ENCODE measurements at places on chromosomes 6 and 20.

- no peak for DNase-seq
Observed at GRCh38 chr6:33985313-33985751, 160.6 kb downstream of the GRM4 start.

DNA sequence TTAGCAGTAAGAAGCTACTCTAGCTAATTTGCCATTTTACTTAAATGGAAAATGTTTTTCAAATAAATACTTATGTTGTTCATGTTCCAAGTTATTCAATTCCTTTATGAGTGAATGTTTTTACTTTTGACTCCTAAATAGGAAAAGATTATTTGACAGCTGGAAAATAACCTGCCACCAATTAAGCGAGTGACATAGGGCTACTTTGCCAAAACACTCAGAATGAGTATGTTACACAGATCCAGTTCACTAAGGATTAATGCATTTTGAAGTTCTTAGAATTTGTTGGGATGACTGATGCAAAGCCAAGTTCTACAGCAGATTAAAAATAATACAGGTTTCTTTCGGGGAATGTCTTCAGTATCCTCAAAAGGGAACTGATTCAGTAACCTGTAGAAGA, 144.4 kb downstream of the ADGRG6 start:
- DNase-seq = no peak

- DNase-seq = no peak
Observed at GRCh38 chr20:3685341-3685740, 3.5 kb upstream of the ADAM33 start.

GRCh38 chr6:20160541-20161283, 51.6 kb downstream of the MBOAT1 start:
- DNase-seq = no peak

GRCh38 chr6:38153076-38153797, 333.7 kb downstream of the ZFAND3 start:
- no peak for DNase-seq

DNA sequence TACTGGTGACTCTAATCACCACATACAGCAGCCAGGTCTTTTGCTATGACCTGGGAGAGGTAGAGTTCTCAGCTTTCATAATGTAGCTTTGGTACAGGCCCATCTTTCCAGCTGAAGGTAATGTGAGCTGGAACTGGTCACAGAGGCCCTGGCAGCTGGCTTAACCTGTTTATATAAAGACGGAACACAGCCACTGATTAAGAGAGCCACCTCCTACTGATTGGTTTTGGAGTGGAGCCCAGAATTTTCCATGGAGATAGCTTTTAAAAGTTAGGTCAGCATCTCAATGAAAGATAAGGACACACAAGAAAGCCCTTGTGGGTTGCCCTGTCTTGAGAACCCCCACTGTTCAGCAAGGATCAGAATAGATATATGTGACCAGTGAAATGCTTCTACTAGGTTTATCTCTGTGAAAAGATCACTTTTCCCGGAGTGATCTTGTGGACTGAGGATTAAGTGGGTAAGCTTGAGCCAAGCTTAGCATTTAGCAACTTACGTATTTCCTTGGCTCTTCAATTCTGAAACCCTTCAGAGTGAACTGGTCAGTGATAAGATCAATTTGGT, 213.7 kb upstream of the CITED2 start:
- DNase-seq = no peak

DNA sequence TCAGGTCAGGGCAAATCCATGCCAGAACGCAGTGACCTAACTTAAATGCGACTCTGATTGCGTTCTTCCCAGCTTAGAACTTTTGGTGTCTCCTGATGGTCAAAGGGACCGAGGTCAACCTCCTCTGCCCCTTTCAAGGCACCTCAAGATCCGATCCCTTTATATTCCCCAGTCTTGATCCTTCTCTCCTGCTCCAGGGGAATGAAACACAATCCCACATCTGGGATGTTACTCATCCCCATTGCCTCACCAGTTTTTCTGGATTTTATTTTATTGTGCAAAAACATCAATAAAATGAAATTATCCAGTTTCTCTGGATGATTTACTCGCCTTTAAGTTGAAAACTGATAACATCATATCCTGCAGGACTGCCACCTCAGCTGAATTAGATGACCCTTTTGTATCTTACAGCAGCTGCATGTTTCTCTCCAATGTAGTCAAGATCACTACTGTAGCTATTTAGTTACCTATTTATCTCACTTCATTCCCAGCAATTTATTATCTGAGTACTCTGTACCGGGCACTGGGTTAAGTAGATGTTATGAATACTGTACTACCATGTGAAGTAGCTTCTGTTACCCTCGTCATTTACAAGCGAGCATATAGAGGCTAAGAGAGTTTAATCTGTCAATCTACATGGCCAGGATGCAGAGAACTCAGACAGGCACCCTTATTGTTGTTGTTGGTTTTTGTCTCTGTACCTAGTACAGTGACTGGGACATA, 44.0 kb downstream of the IRAK1BP1 start:
- no peak for DNase-seq

- DNase-seq = no peak
Observed at GRCh38 chr6:37915463-37915862, 95.9 kb downstream of the ZFAND3 start.

GRCh38 chr20:36270744-36271638, 34.7 kb downstream of the AAR2 start:
- DNase-seq = no peak

DNA sequence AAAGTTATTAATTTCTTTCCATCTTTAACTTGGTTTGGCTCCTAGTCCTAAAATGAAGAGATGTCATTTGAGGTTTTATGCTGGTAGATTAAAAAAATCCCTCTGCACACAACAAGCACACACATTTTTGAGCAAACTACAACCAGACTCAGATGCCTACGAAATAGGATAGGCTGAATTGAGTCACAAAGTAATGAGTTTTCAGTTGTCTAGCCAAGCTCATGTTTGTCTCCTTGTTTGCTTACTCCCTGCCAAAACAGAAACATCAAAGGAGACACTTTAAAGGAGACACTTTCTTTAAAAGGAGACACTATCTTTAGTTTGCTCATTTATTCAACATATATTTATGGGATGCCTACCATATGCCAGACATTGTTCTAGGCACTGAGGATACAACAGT, 56.2 kb downstream of the TPBG start:
- no peak for DNase-seq

DNA sequence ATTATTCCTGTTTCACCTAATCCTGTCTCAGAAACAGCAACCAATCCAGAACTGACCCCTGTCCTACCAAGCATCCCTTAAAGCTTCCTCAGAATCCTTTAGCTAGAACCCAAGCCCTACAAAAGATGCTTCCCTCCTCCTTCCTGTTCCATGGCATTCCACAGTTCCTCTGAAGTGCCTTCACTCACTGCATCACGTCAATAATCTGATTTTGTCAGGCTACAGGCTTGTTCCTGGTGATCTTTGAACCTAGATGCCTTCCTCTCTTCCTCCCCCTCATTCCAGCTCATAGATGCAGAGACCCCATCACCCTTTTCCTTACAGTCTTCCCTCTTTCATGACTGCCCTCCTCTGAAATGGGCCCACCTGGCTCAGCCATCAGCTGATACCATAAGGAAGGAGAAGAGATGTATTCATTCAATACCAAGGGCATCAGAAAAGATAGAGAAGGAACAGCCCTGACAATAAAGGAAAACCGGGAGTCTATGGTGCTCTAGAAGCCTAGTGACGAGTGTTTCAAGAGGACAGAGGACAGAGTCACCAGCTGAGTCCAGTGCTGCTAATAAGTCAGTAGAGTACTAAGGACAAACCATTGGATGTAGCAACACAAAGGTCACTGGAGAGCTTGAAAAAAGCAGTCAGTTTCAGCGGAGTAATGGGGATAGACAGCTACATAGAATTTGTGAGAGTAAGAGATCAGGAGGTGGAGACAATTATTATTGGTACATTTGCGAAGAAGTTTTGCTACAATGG, 62.5 kb upstream of the SPDEF start:
- DNase-seq = no peak

GRCh38 chr6:135540207-135540840, 42.8 kb upstream of the AHI1 start:
- no peak for DNase-seq

DNA sequence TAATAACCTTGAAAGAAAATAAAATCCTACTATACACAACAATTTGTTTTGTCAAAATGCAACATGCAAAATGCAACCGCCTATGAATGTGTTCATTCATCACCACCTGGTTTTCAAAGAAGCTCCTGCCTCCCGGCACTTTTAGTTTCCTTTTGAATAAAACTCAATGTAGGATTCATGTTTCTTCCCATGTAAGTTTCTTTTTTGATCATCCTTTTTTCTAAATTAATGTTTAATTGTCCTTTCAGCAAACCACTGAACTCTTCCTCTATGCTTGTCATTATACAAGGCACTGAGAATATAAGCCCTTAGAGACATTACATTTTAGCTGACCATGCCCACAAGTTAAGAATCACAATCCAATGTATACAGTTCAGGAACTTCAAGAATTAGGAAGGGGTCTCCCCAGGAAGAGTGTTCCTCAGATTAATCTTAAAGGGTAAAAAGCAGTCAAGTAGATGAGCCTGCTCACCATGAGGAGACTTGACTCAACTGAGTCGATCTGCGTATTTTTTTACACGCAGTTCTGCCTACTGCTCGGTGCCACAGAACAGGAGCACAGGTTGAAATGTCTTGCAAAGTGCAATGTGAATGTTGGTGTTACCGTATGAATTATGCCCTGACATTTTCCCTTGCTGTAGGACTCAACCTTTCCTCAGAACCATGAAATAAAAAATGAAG, 7.2 kb upstream of the THEMIS start:
- DNase-seq = peak; percentile 50

- DNase-seq = no peak
Observed at GRCh38 chr6:157982102-157982562, 469 bp downstream of the SYNJ2 start.

DNA sequence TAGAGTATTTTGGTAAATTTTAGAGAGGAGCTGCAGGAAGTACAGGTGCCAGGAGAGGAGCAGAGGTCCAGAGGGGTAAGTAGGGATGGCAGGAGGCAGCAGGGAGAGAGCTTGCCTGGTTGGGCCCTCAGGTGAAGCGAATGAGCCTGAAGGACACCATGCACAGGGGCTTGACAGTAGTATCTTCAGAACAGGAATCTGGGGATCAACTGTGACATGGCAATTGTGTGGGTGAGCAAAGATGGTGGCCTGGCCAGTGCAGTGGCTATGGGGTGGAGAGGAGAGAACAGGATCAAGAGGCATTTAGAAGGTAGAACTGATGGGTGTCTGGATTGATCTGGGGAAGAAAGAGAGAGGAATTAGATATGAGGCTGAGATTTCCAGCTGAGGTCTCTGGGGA, 68.7 kb upstream of the RNF24 start:
- DNase-seq = no peak

- DNase-seq = no peak
Observed at GRCh38 chr6:123169774-123170095, 173.7 kb downstream of the CLVS2 start.

GRCh38 chr6:162964488-162965140, 236.8 kb downstream of the PACRG start:
- DNase-seq = no peak

DNA sequence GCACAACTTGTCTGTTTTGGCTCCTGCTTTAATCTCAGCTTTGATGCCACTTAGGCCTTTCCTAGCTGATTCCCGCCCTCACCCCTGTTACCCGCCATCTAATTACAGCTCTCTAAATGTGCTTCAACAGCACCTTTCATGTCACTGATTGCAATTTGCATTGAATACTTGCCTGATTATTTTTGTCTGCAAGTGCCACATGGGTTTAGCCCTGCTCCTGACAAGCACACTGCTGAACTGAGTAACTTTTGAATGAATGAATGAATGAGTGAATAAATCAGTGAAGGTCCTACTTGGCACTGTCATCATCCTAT, 591 bp upstream of the DCBLD1 start:
- DNase-seq = no peak

- DNase-seq = no peak
Observed at GRCh38 chr20:36279776-36280175, 26.4 kb upstream of the DLGAP4 start.

GRCh38 chr6:4577406-4577805, 198.8 kb upstream of the CDYL start:
- DNase-seq = no peak

DNA sequence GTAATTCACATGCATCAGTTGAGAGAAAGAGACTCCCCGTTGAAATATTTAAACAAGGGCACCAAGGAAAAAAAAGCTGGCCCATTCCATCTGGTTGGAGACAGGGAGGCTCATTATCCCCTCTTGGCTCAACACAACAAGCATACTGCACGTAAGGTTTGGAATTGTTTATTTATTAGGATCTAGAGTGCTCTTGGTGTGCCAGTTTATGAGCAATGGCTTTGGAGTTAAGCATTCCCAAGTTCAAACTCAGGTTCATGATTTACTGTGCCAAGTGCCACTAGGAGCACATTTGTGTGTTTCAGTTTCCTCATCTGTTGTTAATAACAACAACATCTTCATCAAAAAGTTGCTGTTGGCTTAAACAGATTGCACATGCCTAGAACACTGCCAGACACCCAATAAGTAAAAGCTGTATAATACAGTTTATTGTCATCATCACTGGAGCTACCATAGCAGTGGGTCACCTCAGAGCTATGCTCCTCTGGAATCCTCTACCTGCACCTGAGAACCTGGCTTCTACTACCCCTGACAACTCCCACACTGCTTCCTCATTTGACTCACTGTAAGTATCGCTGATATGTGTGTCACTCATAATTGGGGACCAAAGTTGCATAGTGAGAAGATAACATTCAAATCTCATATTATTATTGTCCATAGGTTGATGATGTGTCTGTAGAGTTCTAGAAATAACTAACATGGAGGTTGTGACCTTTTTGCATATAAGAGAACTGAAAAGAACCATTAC, 5.4 kb downstream of the SLC17A3 start:
- DNase-seq = no peak

GRCh38 chr20:17616480-17617211, 46.8 kb downstream of the DSTN start:
- DNase-seq = no peak

GRCh38 chr6:102068349-102068929, 674.9 kb downstream of the GRIK2 start:
- no peak for DNase-seq

DNA sequence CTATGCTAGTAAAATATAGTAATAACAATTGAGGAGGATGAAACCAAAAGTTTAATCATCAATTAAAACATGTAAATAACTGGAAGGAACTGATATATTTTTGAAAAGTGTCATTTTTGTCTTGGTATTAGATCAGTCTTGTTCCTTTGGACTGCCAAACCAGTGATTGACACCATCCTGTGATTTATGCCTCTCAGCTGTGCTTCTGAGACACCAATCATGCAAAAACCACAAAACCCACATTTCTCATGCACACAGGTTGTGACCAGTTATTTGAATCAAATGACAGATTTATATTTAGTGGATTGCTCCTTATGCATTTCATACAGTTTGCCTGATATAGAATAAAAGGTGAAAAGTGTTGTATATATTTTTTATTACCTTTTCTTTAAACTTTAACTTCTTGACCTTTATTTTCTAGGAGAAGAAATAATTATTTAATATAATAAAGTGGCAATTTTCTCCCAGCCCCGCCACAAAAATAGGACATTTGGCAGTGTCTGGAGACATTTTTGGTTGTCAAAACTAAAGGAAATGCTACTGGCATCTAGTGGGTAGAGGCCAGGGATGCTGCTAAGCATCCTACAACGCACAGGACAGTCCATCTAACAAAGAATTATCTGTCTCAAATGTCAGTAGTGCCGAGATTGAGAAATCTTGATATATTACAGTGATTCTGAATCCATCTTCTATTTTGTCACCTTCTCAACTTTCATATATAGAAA, 383.6 kb downstream of the BCKDHB start:
- no peak for DNase-seq

All from CD4-positive, alpha-beta T cell treated with Interleukin-2 at 100 ng/mL for 4 hours (primary cell).